CD4-positive, alpha-beta T cell (primary cell): ENCODE measurements at places on chromosomes 5 and 9.

DNA sequence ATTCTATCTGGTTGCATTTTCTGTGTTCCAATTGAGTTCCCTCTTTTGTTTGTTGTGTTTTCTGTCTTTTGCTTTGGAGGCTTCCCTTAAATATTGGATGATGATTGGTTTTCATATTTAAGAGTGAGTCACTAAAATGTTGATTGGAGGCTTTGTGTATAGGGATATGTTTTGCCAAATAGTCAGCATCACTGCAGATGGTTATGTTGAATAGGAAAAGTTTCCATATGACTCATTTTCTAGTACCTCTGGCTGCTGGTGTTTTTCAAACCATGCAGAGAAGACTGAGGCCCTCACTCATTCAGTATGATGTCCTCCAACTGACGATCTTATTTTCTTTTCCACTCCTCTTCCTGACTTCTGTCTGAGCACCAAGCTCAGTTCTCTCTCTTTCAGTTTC, 1290.0 kb downstream of the EFNA5 start:
- DNase-seq = no peak

DNA sequence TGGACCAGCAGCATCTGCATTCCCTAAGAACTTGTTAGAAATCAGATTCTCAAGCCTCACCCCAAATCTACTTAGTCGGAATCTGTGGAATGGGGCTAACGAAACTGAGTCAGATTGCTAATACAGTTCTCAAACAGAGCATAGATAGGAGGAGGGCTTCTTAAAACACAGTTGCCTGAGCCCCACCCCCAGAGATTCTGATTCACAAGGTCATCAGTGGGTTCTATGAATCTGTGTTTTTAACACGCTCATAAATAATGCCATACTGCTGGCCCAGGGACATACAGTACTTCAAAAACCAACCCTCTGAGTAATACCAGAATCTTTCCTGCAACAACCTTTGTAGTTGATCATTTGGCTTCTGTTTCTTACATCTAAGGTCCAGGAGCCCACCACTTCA, 32.9 kb upstream of the GARNL3 start:
- no peak for DNase-seq

- no peak for DNase-seq
Measured at GRCh38 chr9:131885144-131885609, 145.3 kb upstream of the RAPGEF1 start.

- no peak for DNase-seq
Measured at GRCh38 chr9:128053560-128053959, 13.6 kb downstream of the NAIF1 start.

DNA sequence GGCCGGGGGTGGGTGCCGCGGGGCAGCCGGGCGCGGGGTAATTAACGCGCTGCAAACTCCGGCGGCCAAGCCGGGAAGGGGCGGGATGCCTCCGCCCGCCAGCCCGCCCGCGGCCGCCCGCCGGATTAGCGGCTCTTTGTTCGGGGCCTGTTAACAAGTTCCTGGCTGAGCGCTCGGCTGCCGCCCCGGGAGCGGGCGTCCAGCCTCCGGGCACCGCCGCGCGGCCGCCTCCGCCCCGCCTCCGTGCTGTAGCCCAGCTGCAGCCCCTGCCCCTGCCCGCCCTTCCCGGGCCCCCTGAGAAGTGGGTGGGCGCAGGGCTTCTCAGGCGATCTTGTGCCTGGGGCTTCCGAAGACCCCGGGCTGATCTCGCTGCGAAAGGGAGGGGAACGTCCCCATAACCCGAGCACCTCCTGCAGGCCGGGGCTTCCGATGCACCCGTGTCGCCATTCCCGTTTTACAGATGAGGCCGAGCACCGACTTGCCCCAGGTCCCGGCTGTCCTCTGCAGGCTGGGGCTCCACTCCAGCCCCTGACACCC, 7.5 kb downstream of the UNC5A start:
- DNase-seq = no peak

GRCh38 chr9:118281772-118282171, 577.6 kb downstream of the TLR4 start:
- DNase-seq = no peak

- DNase-seq = no peak
Measured at GRCh38 chr5:141654298-141654697, 3.1 kb upstream of the FCHSD1 start.

DNA sequence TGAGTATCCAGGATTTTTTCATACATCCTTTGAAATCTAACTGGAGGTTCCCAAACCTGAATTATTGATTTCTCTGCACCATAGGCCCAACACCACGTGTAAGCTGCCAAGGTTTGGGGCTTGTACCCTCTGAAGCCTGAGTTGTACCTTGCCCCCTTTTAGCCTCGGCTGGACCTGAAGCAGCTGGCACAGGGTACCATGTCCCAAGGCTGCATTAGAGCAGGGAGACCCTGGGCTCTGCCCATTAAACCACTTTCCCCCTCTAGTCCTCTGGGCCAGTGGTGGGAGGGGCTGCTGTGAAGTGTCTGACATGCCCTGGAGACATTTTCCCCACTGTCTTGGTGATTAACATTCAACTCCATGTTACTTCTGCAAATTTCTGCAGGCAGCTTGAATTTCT, 532.9 kb upstream of the NUDT12 start:
- DNase-seq = no peak

- DNase-seq = no peak
Measured at GRCh38 chr9:120768886-120769285, 24.3 kb downstream of the FBXW2 start.

GRCh38 chr5:139747583-139748504, 47.8 kb upstream of the PSD2 start:
- DNase-seq = peak; percentile 62

GRCh38 chr9:129567842-129568559, 52.9 kb downstream of the C9orf50 start:
- no peak for DNase-seq

DNA sequence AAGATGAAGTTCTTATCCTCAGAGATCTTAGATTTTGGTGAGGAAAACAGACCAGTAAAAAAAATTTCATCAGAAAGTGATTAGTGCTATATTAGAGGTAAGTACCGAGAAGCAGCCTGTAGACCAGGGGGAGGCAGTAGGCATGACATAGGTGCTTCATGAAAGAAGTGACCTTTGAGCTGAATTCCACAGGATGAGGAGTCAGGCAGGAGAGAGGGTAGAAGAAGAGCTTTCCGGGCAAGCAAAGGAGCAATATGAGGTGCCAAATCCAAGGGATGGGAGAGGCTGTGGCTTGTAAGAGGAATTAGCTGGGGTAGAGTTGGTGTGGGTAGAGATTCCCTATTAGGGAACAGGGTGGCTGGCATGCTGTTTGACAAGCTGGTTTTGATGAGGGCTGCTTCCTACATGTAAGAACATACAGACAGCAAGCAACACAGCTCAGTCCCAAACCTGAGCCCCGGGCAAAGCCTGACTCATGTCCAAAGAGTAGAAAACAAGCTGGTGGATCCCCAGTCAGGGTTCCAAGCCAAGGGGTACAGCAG, 48.4 kb upstream of the PWWP2A start:
- no peak for DNase-seq

DNA sequence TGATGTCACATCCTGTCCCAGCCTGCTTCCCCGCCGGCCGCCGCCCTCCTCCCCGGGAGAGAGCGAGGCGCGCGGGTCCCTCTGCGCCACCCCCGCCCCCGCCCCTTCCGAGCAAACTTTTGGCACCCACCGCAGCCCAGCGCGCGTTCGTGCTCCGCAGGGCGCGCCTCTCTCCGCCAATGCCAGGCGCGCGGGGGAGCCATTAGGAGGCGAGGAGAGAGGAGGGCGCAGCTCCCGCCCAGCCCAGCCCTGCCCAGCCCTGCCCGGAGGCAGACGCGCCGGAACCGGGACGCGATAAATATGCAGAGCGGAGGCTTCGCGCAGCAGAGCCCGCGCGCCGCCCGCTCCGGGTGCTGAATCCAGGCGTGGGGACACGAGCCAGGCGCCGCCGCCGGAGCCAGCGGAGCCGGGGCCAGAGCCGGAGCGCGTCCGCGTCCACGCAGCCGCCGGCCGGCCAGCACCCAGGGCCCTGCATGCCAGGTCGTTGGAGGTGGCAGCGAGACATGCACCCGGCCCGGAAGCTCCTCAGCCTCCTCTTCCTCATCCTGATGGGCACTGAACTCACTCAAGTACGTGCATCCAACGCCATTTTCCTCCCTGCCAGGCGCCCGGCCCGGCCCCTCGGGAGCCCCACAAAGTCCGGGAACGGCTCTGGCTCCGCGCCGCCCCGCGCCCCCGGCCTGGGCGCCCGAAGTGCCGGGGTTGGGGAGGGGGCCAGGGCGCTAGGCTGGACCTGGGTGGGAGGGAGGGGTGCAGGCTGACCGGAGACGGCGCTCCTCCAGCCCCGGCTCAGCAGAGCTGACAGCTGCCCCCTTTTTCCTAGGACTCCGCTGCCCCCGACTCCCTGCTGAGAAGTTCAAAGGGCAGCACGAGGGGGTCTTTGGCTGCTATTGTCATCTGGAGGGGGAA, 12.0 kb upstream of the OLFM1 start:
- DNase-seq = no peak

- no peak for DNase-seq
Measured at GRCh38 chr9:130050462-130050861, 3.2 kb upstream of the GPR107 start.

DNA sequence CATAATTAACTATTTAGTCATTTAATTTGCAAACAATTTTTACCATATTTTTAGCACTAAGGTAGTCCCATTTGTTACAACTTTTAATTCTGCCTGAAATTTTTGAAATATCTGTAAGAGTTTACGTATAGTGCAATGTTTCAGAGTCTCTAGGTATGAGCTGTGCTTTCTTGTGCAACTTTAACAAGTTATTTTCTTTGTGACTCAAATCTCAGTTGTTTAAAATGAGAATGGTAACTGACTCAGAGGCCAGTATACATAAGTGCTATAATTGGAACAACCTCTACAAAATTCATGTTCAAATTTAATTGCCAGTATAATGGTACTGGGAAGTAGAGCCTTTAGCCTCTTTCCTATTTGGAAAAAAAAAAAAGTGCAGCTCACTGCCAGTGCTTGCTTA, 14.2 kb upstream of the ZNF883 start:
- no peak for DNase-seq

DNA sequence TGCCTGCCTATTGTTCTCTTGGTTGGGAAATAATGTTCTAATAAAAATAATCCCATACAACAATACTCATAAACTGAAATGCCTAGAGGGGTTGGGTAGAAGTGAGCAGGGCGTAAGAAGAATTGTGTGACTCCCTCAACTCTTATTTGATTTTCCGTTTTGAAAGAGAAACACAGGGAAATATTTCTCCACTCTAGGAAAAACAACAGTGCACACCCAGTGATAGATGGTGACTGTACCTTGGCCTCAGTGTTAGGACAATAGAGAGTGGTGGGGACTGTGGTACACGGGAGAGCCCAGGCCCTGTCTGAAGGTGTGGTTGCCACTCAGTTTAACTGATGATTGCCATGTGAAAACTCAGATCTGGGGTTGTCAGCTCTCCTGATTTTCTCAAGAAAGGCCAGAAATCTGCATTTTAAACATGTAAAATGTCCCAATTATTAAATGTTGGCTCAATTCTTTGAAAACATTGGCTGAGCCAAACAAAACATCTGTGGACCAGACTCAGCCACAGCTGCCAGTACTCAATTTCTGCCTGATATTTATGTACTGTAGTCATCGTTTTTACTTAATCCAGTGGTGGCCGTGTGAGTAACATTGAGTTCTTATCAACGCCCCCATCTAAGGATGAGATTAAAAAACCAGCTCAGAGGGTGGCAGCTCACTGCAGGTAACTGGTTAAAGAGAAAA, 103.8 kb upstream of the ZNF618 start:
- no peak for DNase-seq

- DNase-seq = no peak
Measured at GRCh38 chr9:89985068-89985467, 380.3 kb downstream of the GADD45G start.

DNA sequence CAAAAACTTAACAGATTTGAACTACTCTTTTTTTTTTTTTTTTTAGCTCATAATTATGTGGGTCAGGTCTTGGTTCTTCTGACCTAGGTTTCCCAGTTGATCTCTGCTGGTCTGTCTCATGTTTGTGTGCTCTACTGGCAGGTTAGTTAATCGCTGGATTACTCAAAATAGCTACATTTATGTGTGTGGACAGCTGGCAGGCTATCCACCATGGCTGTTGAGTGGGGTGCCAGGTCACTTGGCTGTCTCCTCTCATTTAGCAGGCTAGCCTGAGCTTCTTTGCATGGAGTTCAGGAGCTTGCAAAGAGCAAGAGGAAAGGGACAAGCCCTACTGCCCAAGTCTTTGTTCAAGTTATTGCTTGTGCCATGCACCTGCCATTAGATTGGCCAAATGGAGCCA, 9.3 kb downstream of the ADCY2 start:
- no peak for DNase-seq

GRCh38 chr5:39648848-39649227, 224.1 kb upstream of the DAB2 start:
- no peak for DNase-seq

DNA sequence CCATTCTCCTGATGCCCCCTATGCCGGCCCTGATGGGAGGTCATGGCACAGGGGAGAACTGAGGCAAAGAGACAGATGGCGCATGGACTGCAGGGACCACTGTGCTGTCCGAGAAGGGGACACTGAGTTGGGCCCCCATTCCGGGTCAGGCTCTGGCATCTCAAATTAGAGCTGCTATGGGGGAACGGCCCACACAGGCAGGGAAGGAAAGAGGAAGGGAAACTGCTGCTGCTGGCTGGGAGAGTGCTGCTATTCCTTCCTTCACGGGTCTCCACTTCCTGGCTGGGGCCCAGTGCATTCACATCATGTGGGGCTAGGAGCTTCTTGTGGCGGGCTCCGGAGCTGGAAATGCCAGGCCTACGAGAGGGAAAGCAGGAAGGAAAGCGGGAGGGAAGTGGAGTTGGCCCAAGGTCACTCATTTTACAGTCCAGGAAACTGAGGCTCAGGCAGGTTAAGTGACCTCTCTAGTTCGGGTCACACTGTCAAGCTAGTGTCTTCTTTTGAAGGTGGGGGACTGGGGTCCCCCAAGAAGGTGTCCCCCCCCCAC, 1.3 kb upstream of the CARD19 start:
- DNase-seq = no peak

DNA sequence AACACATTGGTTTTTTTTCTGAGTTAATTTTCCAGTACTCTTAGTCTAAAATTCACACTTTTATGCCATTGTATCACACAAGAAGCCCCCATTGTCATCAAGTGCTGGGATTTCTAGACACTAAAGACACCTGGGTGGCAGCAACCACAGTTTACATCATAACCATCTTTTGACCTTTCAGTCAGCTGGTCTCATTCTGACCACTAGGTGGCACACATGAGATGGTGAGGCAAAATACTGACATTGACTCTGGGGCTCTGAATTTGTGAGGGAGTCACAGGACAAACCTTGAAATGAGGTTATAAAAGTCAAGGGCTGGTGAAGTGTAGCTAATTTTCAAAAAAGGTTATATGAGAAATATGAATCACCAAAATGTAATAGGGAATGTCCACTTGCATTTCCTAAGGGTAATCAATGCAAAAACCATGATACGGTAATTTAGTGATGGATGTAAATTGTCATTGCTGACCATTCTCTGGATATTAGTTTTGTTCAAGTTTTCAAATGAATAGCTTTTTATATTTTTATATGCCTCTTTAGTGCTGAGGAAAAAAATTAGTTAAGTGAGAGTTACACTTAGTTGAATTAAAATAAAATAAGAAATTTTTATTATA, 229.4 kb downstream of the DMAC1 start:
- DNase-seq = peak; percentile 75
